Stimulated activated CD4-positive, alpha-beta T cell treated with anti-CD3 and anti-CD28 coated beads, TNF-alpha, amount 100 ng/mL, for 4 hours (primary cell): ENCODE measurements at places on chromosomes 13 and 19.

GRCh38 chr13:40756042-40756441 lies 14.9 kb downstream of the MRPS31 start:
- no peak for DNase-seq

GRCh38 chr13:42981853-42982252 lies 10.2 kb downstream of the EPSTI1 start:
- DNase-seq, result no peak

GRCh38 chr13:44334751-44335150 lies 38.9 kb upstream of the SERP2 start:
- DNase-seq, result no peak

DNA sequence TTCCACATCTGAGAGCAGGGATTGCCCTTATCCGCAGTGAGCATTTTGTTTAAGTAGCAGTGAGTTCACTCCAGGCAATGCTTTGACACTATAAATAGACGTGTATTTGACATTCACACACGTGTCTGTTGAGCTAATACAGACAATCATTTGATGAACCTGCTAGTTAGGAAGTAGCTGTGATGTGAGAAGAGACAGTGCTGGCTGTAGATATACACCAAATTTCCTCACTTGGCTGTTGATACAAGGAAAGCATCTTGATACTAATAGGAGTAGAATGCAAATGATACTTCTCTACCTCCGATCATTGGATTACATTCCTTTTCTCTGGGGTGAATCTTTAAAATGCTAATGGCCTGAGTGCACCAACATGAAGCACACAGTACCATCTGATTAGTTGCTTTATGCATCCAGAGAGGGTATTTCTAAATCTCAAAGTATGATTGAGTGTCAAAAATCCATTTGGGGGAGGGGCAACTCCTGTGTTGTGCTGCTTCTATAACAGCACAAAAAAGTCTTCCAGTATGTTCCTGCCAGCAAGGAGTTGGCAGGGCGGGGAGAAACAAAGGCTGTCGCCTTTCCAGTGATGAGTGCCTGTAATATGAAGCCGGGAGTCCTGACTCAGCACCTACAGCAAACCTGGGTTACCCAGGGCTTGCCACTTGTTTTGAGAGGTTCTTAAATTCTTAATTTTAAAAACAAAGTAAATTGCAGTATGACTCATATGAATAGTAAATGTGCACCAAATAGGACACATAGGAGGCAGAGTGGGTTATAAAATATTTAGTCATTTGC lies 7.0 kb downstream of the CUL4A start:
- no peak for DNase-seq

GRCh38 chr13:110916301-110917142 lies 1.7 kb upstream of the ANKRD10 start:
- no peak for DNase-seq

- DNase-seq, result no peak
Observed at GRCh38 chr19:31226151-31226935, 122.9 kb downstream of the TSHZ3 start.
